ENCODE measurements at places on chromosomes 6 and 20. TPM values are rescaled to one million over a fixed set of nuclear protein-coding genes. Genes with fewer than 3 reads are reported as not detected.
A peak's percentile ranks its signal among the peaks of the same experiment; 100 is the strongest.

The ASIP gene
- not detected for total RNA-seq

The DPPA5 gene
- total RNA-seq, result not detected

The PNPLA1 gene
- 0.53 TPM for total RNA-seq

The F13A1 gene
- total RNA-seq, result 56.8 TPM

The IMPG1 gene
- not detected for total RNA-seq

The ERVFRD-1 gene
- total RNA-seq, result 0.09 TPM

The TNXB gene
- 35.9 TPM for total RNA-seq

The STX11 gene
- total RNA-seq, result 1.5 TPM

The UNC93A gene
- 0.39 TPM for total RNA-seq

The PTCRA gene
- not detected for total RNA-seq

The SYS1 gene
- 25.2 TPM for total RNA-seq

The BNIP5 gene
- total RNA-seq, result 11.4 TPM

The RIPPLY2 gene
- not detected for total RNA-seq

The LY6G6D gene
- total RNA-seq, result not detected

The PARD6B gene
- 38.4 TPM for total RNA-seq

The FAM50B gene
- 2.7 TPM for total RNA-seq

The SNHG17 gene
- total RNA-seq, result 43.5 TPM

The SPATS1 gene
- not detected for total RNA-seq

GRCh38 chr6:7642791-7643190 is 52.8 kb downstream of the SNRNP48 start:
- peak; percentile 15 for DNase-seq

GRCh38 chr20:61797200-61797599 is 268.5 kb downstream of the TAF4 start:
- no peak for DNase-seq

DNA sequence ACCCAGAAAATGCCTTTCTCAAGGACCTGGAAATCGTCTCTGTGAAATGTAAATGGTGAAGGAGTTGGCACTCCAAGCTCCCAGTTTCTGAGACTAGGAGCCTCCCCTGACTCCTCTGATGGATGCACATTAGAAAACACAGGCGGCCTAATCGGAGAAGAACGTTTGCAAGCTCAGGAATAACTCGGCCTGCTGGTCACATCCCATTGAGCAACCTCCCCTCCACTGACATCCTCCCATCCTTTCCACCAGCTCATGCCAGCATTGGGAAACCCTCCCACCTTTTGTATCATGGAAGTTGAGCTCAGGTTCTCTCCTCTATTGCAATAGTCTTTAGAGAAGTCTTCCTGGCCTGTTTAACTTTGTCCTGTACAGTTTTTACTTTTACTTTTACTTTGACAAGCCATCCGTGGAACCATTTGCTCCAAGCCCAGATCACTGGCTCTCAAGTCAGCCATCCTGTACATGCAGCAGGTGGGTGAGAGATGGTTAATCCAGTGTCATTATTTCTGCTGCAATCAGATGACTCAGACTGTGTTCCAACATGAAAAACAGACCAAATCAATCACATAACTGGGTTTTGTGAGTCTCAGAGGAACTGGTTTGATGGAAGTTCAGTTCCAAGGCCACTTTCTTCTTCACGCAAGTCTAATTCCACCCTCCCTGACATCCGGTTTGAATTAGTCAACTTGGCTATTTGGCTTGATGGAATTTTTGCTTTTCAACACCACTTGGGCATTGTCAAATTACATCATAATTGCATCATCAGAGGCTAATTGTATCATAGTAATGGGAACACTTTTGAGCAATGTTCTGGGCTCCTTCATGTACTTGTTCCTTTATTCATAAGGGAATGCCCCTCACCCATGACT is 619.4 kb upstream of the CDH4 start:
- DNase-seq, result no peak

- no peak for DNase-seq
Observed at GRCh38 chr6:57423468-57423867, 106.0 kb downstream of the PRIM2 start.

DNA sequence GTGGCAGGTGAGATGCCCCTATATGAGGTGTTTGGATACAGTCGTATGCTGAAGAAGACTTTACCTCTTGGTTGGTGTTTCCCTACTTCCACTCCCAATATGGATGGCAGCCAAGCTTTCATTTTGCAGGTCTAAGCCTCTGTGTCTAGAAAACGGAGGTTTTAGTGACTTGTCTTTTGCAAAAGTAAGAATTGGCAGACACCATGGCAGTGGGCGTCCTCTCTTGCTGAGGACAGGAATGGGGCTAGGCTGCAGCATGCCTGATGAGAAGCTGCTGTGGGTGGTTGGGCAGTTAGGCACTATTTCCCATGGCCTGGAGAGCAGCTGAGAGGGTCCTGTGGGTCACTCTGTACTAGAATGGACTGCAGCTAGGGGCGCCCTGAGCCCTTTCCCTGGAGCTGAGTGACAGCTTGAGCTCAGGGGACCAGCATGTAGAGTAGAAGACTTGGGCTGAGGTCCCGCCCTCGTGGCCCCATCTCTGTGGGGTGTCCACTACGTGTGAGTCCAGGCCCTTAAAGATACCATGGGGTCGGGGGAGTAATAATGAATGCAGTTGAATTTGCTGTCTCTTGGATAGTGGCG is 127.4 kb downstream of the CDH26 start:
- no peak for DNase-seq

DNA sequence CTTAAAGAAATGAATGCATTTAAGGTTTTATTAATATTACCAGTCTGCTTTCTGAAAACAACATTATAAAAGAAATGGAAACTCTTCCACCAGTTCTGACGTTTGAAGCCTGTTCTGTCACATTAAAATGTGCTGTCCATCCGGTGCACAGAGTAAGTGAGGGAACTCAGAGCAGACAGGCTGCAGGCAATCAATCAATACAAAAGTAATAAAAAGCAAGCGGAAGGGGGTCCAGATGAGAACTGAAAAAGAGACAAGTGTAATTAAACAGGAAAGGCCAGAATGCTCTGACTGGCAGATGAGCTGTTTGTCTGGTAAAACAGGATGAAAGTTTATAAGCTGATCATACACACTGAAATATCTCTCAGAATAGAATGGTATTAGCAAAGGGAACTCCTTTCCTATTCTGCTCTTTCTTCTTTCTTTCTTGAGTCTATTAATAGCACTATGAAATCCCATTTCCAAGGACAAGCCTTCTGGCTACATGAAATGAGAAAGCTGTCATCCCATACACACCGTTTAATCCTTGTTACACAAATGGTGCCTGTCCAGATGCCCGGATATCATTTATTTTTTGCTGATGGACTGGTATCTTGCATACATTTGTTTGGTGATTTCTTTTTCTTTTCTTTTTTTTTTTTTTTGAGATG is 94.3 kb downstream of the RAMACL start:
- no peak for DNase-seq

DNA sequence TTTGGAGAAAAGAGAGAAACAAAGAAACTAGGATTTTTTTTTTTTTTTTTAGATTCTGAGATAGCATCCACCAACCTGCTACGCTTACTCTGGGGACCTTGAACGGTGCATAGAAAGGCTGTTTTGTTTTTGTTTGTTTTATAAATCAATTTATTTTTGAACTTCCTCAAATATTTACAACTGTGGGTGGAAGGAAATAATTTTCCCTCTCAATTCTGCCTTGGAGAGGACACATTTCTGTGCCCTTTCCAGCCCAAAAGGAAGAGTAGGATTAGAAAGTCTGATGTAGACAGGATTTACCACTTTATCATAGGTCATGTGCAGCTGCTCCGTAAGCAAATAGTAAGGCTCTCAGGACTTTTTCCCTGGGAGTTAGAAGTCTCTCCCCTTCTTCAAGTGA is 190.5 kb downstream of the NKAIN2 start:
- no peak for DNase-seq

- DNase-seq, result peak; percentile 56
Observed at GRCh38 chr6:165987483-165988301, 180.0 kb downstream of the TBXT start.

DNA sequence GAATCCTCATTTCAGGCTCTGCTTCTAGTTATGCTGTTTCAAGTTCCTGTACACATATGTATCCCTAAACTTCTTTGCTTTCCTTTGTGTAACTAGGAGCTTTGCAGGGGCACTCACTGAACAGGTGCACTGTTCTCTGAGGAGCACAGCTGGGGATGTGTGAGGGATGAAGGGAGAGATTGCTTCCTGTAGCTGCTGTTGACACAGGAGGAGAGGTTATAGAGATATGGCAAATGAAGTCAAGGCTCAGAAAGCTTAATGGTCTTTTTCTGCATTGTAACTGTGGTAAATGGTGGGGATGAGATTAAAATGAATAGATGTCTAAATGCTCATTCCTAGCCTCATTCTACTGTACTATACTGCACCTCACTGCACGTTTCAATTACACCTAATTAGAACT is 454.3 kb downstream of the BTBD3 start:
- DNase-seq, result no peak

GRCh38 chr6:17705428-17705777 is 1.3 kb downstream of the NUP153 start:
- no peak for DNase-seq

DNA sequence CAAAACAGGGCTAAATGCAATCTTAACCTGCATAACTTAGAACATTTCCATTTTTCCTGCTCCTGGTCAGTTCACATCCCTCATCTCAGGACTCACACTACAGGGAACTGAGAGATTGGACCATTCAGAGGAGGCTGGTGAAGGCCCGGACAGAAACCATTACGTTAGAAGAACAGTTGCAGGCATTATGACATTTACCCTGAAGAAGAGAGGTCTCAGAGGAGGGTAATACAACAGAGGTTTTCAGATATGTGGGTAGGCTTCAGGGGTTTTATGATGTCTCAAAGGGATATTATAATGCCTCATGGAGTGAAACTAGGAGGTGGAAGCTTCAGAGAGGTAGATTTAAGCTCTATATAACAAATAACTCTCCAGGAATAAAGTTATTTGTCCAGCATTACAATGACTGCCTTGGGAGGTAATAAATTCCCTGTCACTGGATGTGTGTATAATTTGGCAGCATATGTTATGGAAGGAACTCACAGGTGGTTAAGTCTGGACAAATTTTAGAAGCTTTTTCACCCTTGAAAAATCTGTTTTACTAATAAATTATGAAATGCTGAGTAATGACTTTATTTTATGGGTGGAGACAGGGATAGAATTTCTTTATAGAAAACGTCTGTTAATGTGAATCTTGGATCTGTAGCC is 36.7 kb upstream of the RIPOR2 start:
- DNase-seq, result no peak

DNA sequence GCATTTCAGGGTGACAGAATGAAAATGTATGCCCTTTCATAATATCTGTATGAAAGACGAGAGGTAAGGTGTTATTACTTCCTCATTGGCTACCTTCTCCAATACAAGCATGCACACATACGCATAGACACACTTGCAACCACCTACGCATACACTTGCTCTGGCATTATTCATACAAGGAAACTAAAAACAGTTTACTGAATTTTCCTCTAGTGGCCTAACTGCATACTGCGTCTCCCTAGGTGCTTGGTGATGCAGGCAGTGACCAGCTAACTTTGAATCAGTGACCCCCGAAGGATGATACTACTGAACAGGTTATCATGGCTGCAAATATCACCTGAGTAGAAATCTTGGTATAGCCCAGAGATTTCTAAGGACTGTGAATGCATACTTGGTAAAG is 593.1 kb downstream of the PKHD1 start:
- no peak for DNase-seq

GRCh38 chr20:4549711-4550259 is 171.9 kb upstream of the PRND start:
- DNase-seq, result no peak

- peak; percentile 95 for DNase-seq
Observed at GRCh38 chr20:36050436-36051317, 82.3 kb downstream of the CNBD2 start.

GRCh38 chr6:30006170-30007131 is 54.6 kb upstream of the POLR1H start:
- DNase-seq, result peak; percentile 49

GRCh38 chr6:20328266-20328923 is 73.3 kb upstream of the E2F3 start:
- DNase-seq, result no peak

DNA sequence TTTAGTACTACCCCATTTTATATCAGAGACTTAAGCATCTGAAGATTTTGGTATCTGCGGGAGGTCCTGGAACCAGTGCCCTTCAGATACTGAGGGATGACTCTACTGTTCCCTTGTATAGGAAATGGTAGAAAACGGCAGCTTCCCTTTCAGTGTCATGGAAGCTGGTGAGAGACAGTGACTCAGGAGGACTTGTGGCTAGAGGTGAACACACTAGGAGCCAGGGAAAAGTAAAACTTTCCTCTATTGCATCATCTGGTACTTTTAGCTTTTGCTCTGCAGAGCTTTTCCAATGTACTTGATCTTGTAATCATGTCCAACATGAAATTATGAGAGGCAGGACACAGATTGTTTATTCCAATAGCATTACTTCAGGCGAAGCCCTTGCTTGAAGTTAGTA is 45.0 kb downstream of the RNF144B start:
- no peak for DNase-seq

DNA sequence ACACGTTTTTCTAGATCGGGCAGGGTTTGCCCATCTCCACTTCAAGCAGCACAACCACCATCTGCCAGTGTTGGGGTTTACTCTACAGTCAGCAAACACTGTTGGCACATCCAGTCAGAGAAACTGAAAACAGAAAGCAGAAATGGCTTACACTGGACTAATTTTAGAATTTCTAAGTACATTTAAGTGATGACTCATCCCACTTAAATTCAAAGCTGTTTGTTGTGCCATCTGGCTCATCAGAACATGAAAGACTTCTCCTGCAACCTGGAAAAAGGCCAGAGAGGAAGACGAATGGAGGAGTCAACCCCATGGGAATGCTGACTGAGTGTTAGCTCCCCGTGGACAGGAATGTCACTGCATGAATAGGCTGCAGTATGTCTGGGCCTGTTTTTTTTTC is 21.8 kb downstream of the FAM209B start:
- DNase-seq, result no peak

- DNase-seq, result peak; percentile 32
Observed at GRCh38 chr6:126077810-126078776, 91.8 kb downstream of the TRMT11 start.

- no peak for DNase-seq
Observed at GRCh38 chr6:156917213-156917612, 140.0 kb downstream of the ARID1B start.

DNA sequence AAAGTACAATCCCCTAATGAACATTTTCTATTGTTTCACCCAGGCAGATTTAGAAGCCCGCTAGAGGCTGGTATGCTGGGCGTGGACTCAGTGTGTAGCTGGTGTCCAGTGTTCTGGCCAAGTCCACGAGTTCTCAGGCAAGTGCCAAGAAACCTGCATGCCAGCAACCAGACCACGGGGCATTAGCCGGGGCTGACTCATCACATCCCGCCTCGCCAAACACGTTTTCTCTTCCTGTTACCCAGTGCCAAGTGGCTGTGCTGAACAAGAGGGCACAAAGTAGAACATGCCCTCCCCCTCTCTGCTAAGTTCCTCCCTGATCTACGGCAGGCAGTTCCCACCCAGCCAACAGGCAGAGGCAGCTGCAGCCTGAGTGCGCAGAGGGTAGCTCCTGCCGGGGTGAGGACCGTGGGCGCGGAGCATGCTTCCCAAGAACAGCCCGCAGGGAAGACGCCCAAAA is 29.6 kb downstream of the RAMACL start:
- DNase-seq, result peak; percentile 90

- peak; percentile 49 for DNase-seq
Observed at GRCh38 chr6:41584668-41585205, 38.6 kb downstream of the FOXP4 start.

Measured in left colon (tissue), 2 donors.